ENCODE measurements at places on chromosomes 11 and 22. TPM values are rescaled to one million over a fixed set of nuclear protein-coding genes. Genes with fewer than 3 reads are reported as not detected.
A peak's percentile ranks its signal among the peaks of the same experiment; 100 is the strongest.

- DNase-seq = no peak
These were observed 27.5 kb upstream of the KRTAP5-7 start for GRCh38 chr11:71499546-71499945.

GRCh38 chr11:20364341-20364792 lies 853 bp downstream of the HTATIP2 start:
- DNase-seq = no peak

GRCh38 chr11:131656179-131656838 lies 285.9 kb downstream of the NTM start:
- peak; percentile 92 for DNase-seq

DNA sequence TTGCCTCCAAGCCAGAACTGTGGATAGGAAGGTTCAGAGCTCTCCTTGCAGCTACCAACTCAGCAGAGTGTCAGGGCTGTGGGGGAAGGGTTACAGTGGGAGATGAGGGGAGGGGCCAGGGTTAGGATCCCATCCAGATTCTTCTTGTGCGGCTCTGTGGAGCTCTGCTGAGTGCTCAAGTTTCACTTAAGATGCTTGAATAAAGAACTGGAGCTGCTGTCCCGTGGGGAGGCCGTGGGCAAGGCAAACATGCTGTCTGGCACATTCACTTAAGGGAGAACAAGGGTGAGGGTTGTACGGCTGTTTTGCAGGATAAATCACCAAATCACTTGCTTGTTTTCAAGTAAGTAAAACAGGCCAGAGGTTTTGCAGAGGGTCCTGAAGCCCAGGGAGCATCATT lies 197.1 kb downstream of the FAM76B start:
- peak; percentile 72 for DNase-seq

DNA sequence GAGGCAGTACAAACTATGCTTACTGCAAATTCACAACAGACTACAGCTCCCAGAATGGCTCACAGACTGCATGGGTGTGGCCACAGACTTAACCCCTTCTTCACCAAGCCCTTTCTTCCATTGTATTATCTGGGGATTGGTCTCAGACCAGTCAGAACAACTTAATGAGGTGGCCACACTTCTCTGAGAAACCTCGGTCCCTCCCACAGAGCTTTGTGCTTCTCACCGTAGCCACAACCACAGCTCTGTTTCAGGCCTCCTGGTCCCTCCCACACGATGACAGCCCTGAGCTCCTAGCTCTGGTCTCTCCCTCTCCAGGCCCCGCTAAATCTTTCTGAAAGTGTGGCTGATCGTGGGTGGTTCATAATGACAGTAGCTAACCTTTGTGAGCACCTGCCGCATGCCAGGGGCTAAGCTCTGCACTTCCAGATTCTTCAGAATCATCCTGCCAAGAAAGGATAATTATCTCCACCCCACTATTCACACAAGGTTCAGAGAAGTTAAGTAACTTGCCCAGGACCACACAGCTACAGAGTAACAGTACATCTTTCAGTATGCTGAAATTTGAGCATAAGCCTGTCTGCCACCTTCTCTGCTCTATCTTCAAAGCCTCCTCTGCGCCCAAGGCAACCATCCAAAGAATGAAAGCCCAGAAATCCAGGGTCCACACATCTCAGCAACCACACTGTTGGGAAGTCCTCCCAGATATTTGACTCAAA lies 5.4 kb downstream of the PDE2A start:
- DNase-seq = peak; percentile 68

- DNase-seq = no peak
These were observed 889 bp downstream of the PLAAT4 start for GRCh38 chr11:63537293-63538101.

DNA sequence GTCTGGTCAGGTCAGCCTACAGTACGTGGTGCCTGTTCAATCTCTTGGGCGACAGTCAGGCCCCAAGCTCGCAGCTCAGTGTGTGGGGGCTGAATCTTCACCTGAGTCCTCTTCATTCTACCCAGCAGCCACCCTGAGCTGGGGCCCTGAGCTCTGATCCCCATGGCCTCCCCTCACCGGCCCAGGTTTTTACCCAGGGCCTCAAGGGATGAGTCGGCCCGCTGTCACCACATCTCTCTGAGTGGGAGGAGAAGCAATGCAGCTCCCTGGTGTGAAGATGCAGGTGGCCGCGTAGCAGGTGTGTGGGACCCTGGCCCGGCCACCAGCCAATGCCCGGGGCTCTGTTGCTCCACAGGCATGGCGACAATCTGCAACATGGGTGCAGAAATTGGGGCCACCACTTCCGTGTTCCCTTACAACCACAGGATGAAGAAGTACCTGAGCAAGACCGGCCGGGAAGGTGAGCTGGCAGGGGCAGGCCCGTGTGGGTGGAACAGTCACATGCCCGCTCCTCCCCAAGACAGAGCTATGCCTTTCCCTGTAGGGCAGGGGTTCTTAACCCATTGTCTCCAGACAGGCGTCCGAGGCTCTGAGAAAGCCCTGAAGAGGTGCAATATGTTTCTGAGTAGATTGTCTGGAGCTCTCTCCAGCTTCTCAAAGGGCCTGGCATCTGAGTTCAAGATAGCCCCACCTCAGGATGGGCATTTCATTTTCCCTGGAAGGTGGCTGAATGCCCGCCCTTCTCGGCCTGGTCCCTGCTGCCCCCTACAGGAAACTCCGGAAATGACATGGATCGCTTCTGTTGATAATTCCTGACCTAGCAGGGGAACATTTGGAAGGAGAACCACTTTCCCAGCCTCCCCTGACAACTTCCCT lies 26.9 kb downstream of the POLR3H start:
- DNase-seq = peak; percentile 94

DNA sequence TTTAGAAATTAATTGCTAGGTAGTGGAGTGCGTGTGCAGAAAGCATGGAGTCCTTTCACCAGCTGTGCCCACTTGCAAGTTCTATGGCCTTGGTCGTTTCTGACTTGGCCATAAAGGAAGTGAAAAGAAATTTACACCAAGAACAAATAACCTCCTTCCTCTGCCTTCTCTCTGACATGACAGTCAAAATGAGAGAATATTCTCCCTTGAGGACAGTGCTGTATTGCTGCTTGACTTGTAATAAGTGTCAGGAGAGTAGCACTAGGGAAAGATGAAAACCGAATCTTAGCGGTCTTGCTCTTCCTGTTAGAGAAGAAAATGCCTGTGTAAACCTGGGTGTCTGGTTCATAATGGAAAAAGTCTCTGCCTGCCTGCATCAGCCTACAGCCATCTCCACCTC lies 333.1 kb upstream of the RAG2 start:
- no peak for DNase-seq

GRCh38 chr11:66391322-66391721 lies 19.8 kb upstream of the SLC29A2 start:
- no peak for DNase-seq

GRCh38 chr11:6746086-6746618 lies 25.6 kb downstream of the OR2AG2 start:
- DNase-seq = no peak

DNA sequence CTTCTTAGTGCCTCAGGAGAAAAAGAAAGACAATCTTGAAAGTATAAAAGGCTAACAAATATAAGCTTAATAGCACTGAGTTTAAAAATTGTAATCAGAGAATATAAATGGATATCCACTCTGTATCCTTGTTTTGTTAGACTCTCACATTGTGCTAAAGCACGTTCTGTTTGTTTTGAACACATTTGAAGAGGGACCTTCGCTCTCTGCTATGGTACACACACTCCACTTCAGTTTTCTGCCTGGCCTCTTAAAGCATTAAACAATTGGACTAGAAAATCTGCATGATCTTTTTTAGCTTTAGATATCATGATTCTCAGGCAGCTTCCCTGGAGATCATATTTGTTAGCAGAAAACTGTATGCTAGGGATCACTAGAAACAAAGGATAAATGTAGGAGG lies 40.3 kb upstream of the PGR start:
- no peak for DNase-seq

GRCh38 chr11:22666688-22667439 lies 453 bp downstream of the GAS2 start:
- DNase-seq = peak; percentile 91

GRCh38 chr22:31977141-31977841 lies 33.0 kb downstream of the YWHAH start:
- peak; percentile 97 for DNase-seq

- peak; percentile 85 for DNase-seq
These were observed 598.6 kb downstream of the BUD13 start for GRCh38 chr11:116173941-116174911.

GRCh38 chr11:16512198-16512898 lies 156.0 kb upstream of the SOX6 start:
- no peak for DNase-seq

- DNase-seq = peak; percentile 18
These were observed 31.6 kb upstream of the CCND1 start for GRCh38 chr11:69609351-69609750.

DNA sequence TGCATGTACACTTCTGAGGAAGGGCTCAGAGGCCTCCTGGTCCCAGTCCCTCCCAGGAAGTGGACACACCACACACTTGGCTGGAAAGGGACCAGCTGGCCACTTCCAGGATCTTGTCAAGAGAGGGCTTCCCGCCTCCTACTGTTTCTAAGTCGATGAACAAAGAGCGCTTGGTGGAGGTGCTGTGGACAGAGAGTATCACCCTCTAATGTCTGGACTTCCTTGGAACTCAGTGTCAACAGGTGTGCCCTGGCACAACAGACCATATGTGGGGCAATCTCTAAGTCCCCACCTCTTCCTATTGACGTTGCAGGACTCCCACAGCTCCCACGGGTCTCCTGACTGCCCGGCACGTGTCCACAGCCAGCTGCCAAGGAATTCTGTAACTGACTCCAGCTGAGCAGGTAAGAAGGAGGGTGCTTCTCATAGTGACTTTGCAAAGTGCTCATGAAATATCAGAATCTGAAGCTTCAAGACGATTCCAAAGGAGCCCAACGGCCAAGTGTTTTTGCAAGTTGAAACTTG lies 16.1 kb downstream of the POU2AF1 start:
- DNase-seq = no peak

DNA sequence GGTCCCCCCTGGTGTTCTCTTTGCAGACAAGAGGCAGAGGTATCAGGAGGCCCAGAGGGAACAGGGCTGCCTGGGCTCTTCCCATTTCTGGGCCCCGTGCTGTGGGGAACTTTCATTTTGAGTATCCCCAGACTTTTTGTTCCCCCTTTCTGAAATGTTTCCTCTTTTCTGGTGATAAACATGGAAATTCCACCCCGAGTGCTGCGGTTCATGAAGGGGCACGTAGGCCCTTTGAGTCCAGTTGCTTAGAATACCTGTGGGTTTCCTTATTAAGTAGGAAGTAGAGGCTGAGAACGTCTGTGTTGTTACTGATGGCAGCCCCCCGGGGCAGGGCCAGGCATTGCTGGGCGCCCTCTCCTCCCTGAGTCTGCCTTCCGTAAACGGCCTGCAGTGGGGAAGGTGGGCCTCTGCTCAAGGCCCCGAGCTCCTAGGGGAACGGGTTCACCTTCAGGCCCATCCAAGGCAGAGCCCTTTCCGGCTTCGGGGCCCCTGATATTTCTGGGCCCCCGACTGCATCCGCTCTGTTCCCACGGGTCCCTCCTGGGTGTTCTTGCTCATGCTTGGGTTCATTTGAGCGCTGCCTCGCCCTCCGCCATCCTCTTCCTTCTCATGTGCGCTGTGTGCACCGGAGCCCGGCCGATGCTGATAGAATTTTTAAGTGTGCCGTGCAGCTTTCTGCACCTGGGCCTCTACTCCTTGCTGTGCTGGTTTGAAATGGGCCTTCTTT lies 12.0 kb downstream of the TBC1D22A start:
- DNase-seq = no peak

GRCh38 chr11:45660729-45661438 lies 4.5 kb downstream of the CHST1 start:
- peak; percentile 70 for DNase-seq

GRCh38 chr11:76218449-76219178 lies 12.3 kb upstream of the WNT11 start:
- no peak for DNase-seq

DNA sequence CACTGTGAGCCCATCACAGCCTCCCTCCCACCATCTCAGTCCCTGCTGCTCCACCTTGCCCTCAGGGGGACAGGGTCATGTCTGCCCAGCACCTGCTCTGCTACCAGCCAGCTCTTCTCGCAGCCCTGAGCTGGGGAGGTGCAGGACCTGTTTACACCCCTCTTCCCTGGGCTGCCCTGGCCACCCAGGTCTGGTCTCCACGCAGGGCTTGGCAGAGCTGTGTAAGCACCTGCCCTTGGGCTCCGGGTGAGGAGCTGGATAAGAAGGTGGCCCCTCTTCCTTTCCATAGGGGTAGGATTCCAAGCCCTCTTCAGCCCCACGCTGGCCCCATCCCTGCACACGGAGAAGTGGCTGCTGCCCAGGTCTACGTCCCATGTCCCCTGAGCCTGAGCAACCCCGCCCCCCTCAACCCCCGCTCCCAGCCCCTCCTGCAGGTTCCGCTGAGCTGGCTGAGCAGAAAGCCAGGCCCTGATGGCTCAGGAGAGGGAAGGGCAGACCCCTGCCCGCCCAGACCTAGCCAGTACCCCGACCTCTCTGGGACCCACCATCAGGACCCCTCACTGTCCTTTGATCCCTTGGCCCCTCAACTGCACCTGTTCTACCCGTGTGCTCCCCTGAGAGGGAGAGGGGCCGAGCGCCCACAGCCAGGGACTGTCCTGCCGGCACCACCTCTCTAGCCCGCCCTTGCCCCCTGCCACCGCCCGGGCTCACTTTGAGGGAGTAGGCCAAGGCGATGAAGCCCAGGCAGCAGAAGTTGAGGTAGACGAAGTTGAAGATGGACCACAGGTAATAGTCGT lies 3.2 kb downstream of the IFITM10 start:
- peak; percentile 41 for DNase-seq

- DNase-seq = no peak
These were observed 129.9 kb downstream of the MPPED1 start for GRCh38 chr22:43541462-43542407.

DNA sequence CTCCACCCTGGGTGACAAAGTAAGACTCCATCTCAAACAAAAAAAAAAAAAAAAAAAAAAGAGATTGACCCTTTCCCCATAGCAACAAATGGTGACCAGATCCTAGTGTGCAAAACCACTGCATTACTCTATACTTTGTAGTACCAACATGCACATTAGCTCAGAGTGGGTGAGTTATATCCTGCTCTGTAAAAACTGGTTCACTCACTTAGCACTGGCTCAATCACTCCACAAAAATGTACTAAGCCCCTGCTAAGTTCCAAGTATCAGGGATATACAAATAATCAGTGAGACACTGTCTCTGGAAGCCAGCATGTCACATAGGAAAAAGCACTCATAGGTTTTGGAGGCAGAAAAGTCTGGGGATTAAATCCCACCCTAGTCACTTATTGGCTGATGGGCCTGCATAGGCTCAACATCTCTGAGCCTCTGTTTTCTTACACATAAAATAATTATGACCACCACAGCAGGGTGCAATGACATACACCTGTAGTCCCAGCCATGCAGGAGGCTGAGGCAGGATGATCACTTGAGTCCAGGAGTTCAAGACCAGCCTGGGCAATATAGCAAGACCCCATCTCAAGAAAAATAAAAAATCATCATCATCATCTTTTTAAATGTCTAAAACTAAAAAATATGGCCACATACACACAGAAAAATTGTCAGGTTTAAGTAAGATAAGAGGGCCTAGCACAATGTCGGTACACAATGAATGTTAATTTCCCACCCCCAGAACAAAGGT lies 11.9 kb downstream of the FAM168A start:
- no peak for DNase-seq

The CDC42BPG gene
- total RNA-seq = 12.3 TPM

The POU2AF2 gene
- total RNA-seq = not detected

The RCOR2 gene
- 45.0 TPM for total RNA-seq

The SRPRA gene
- 50.9 TPM for total RNA-seq

The FGF3 gene
- not detected for total RNA-seq

The C11orf97 gene
- total RNA-seq = not detected

The HTR3B gene
- total RNA-seq = not detected

The TMA7B gene
- total RNA-seq = not detected

The KRTAP5-1 gene
- not detected for total RNA-seq
